SHP77 (cell line): ENCODE measurements at places on chromosomes 4 and X.

GRCh38 chrX:67050760-67051159 is 411.9 kb upstream of the EDA2R start:
- DNase-seq = no peak

- DNase-seq = peak; percentile 10
These were observed at the start of gene TLR10 for GRCh38 chr4:38782452-38783108. TSS of gene TLR10 (minus strand) at chr4:38782990. CDS start at chr4:38775590, 7,400 bp downstream.

DNA sequence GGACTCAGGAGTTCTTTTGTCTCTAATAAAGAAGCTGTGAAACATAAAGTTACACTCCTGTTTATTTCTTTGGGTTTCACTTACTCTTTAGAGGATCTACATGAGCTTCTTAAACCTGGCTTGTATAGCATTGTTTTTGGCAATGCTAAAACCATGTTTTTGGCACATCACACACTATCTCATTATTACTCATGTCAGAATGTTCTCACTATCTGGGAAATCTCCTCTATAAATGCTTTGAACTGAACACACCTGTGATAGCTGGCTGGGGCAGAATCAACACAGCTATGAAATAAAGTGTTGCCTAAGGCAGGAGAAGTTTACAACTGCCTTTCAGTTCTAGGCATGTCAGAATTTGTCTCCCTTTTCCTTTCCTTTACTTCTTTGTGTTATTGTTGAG is 52.6 kb downstream of the SULT1B1 start:
- DNase-seq = no peak

DNA sequence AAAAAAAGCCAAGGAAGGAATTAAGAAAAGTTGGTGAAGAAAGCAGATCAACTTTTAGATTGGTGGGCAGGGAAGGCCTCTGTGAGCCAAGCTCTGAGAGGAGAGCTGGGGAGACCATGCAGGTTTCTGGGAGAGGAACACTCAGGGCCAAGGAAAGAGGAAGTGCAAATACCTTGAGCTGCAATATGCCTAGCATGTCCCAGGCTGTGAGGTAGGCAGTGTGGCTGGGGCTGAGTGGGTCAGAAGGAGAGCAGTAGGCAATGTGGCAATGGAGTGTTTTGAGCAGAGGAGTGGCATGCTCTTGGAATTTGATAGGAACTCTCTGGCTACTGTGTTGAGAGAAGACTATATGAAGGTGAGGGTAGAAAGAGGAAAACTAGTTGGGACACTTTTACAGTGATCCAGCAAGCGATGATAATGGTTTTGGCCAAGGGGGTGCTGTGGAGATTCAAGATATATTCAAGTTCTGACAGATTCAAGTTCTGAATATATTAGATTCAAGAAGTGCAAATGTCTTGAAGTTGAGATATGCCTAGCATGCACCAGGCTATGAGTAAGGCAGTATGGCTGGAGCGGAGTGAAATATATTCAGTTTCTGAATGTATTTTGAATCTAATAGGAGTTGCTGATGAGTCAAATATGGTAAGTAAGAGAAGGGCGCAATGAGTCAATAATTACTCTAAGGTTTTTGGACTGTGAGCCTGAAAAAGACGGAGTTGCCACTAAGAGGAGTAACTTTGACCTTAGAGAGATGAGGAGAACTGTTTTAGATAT is 172.5 kb downstream of the CAMK2D start:
- no peak for DNase-seq

DNA sequence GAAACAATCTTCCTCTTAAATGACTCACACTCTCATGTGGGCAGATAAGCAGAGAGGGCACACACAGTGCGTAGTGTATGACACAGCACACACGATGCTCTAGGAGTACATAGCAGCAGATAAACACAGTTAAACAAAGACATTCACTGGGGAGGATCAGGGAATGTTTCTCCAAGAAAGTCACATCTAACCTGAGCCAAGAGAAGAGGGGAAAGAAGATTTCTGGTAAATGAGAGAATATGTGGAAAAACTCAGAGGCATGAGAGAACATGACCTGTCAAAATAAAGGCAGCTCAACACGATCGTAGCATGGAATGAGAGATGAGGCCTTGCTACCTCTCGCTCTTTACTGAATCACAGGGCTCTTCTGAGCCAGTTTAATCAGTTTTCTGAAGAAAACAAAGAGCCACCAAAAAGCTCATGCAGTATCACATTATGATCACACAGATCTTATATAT is 251.0 kb downstream of the ANK2 start:
- no peak for DNase-seq

- DNase-seq = no peak
These were observed 230.6 kb upstream of the SPRY1 start for GRCh38 chr4:123166023-123166422.
